ENCODE measurements at places on chromosomes 5 and 9.

DNA sequence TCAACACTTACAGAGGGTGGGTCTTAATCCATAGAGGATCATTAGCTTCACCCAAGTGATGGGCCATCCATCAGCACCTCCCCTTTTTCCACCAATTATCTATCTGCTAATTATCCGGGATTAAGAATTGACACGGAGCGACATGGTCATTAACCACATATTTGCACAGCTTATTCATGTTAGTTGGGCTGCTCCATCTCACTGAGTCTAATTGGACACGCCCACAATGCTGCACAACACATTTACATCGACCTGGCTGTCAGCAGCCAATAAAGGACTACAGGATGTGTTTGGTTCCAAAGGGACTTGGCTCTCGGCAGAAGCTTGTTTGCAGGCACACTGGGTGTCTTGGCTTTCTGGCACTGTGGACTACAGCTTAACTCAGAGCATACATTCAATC, 21.6 kb downstream of the FOXE1 start:
- no peak for DNase-seq

GRCh38 chr9:2859776-2860379, 16.0 kb upstream of the PUM3 start:
- peak; percentile 50 for DNase-seq

- DNase-seq, result no peak
Observed at GRCh38 chr9:94806307-94806893, 79.9 kb downstream of the AOPEP start.

- DNase-seq, result no peak
Observed at GRCh38 chr5:105132581-105132980, 1570.0 kb upstream of the NUDT12 start.

- no peak for DNase-seq
Observed at GRCh38 chr5:174259696-174260420, 214.4 kb downstream of the NSG2 start.

GRCh38 chr5:142597546-142598337, 88.1 kb downstream of the FGF1 start:
- no peak for DNase-seq

GRCh38 chr9:137760426-137760825, 117.2 kb upstream of the CACNA1B start:
- DNase-seq, result no peak

DNA sequence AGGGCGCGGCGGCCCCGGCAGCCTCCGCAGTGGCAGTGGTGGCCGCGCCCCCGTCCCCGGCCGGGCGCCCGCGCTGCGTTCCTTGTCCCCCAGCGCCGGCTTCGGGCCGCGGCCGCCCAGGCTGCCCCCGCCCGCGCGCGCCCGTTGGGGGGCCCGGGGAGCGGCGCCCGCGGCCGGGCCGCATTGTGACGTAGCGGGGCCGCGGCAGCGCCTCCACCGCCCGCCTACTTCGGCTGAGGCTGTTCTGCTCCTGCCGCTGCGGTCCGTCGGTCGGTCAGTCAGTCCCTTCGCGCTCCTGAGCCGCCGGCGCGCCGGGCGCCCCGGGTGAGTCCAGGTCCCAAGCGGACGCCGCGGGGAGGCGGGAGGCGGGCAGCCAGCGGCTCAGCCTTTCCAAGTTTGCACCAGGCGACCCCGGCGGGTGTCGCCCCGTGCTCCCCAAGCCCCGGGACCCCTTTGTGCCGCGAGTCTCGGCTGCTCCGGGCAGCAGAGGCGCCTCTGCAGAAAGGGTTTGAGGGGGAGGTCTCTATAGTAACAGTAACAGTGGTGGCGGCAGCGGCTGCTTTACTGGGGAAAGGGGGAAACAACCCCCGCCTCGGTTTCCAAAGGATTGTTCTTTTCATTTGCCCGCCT, at the start of gene SNCAIP:
Gene SNCAIP (plus strand): TSS at position 277 of the 630 bp plus-strand sequence. CDS start 78,898 bp downstream, outside the sequence.
- no peak for DNase-seq

DNA sequence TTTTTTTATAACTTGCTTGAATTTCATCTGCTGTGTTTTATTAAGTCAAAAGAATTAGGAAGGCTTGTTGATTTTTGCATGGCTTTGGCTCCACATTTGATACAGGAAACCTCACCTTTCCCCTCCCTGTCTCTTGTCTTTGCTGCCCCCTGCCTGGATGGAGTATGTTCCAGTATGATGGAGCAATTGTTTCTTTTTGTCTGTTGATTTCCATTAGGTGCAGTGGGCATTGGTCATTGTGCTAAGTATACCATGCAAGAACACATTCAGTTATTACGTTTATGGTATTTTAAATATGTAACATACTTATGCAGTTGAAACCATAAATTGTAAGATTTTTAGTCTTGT, 19.6 kb downstream of the TJP2 start:
- no peak for DNase-seq

- DNase-seq, result no peak
Observed at GRCh38 chr9:96476591-96476990, 26.6 kb downstream of the HABP4 start.

DNA sequence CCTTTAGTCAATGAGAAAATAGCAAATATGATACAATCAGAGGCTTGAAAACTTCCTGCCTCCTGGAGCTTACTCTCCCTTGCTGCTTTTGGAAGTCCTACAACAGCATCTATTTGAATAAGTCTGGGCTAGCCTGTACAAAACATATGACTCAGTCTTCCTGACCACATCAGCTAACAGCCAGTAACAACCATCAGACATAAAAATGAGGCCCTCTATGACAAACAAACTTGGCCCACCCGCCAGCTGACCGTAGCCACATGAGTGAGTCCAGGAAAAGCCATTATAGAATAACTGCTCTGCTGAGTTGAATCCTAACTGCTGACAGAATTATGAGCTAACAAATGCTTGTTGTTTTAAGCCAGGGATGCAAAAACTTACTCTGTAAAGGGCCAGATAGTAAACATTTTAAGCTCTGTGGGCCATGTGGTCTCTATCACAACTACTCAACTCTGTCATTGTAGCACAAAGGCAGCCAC, 347.6 kb downstream of the PTPRD start:
- DNase-seq, result no peak

GRCh38 chr9:131667576-131667975, 72.3 kb downstream of the RAPGEF1 start:
- DNase-seq, result peak; percentile 45

GRCh38 chr5:436641-436975, 6.4 kb upstream of the EXOC3 start:
- DNase-seq, result no peak

- no peak for DNase-seq
Observed at GRCh38 chr5:157961896-157962590, 103.1 kb upstream of the CLINT1 start.

DNA sequence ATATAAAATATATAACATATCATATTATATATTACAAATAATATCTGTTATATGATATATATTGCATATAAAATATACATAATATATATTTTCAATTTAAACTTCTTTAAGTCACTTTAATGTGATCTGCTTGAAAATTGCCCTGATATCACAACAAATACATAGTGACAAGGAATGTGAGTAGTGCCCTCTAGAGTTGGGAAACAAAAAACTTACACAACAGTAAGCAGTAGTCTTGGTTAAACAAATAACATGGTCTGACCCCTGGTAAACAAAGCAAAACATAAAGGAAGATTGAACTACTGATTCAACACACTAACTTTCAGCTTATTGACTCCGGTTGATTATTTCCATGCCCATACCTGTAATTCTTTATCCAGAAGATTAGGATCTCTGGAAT, 188.3 kb upstream of the NMUR2 start:
- no peak for DNase-seq

- no peak for DNase-seq
Observed at GRCh38 chr5:61493973-61494372, 161.9 kb downstream of the ZSWIM6 start.

GRCh38 chr9:16509997-16510396, 360.5 kb downstream of the BNC2 start:
- no peak for DNase-seq
